Left cardiac atrium (tissue), 4 donors: ENCODE measurements at places on chromosomes 7 and 10. TPM values are rescaled to one million over a fixed set of nuclear protein-coding genes. Genes with fewer than 3 reads are reported as not detected.

Gene JCAD
- 44.6 TPM for total RNA-seq

Gene PHF14
- 17.2 TPM for total RNA-seq

Gene TNKS2
- 16.5 TPM for total RNA-seq

Gene GPR37
- total RNA-seq: 0.24 TPM

Gene EIF5AL1
- 0.09 TPM for total RNA-seq

Gene MINDY3
- total RNA-seq: 19.9 TPM

Gene ZNF735
- not detected for total RNA-seq

Gene SLC18A2
- total RNA-seq: 0.47 TPM

Gene RAMP3
- 40.8 TPM for total RNA-seq

Gene R3HCC1L
- 6.6 TPM for total RNA-seq

Gene CDHR1
- total RNA-seq: 0.68 TPM

Gene GJD4
- not detected for total RNA-seq

Gene FOXI2
- total RNA-seq: not detected

Gene DNAH11
- total RNA-seq: 2.9 TPM

Gene CHRM2
- total RNA-seq: 45.8 TPM

Gene RELN
- total RNA-seq: 3.3 TPM

Gene CH25H
- 1.2 TPM for total RNA-seq

Gene SPDYE8
- not detected for total RNA-seq

Gene FAM185A
- total RNA-seq: 4.4 TPM

Gene MLXIPL
- total RNA-seq: 14.0 TPM

Gene CCDC172
- total RNA-seq: not detected

Gene TUBB8
- total RNA-seq: not detected

Gene PIK3AP1
- total RNA-seq: 10.5 TPM

Gene NSUN5
- 15.6 TPM for total RNA-seq

Gene ZP3
- 0.76 TPM for total RNA-seq

Gene SLC29A4
- 12.5 TPM for total RNA-seq

Gene CRHR2
- total RNA-seq: 0.44 TPM

Gene LIPJ
- total RNA-seq: not detected

Gene CUBN
- total RNA-seq: 0.84 TPM

Gene ATP6V0A4
- total RNA-seq: not detected

Gene NOS3
- total RNA-seq: 13.1 TPM

Gene ST8SIA6
- total RNA-seq: 11.0 TPM

Gene PTF1A
- total RNA-seq: not detected

Gene PFKP
- 81.1 TPM for total RNA-seq

Gene ANKRD22
- not detected for total RNA-seq

Gene TAS2R3
- 0.68 TPM for total RNA-seq

Gene ANKRD30A
- 0.21 TPM for total RNA-seq

Gene BTAF1
- 12.0 TPM for total RNA-seq

Gene GTF2IRD2
- total RNA-seq: 19.1 TPM

Gene BEND7
- total RNA-seq: 17.9 TPM

Gene CYP3A5
- total RNA-seq: 0.16 TPM
